ENCODE measurements at places on chromosomes 6 and 20.

DNA sequence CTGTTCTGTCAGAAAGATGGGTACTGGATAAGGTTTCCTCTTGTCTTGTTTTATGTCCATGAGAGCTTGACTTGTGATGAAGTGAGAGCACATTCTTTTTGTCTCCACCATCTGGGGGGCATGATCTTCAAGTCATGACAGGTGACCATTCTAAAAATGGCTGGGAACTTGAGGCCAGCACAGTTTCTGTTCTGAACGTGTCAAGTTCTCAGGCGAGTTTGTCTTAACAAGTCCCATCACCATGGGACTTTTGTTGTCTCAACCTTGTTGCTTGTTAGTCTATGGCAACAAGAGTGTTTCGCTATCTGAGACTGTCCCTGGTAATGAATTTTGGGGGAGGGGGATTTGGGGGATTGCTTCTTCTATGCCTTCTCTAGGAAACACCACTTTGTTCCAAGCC lies 25.6 kb upstream of the ENPP4 start:
- DNase-seq: no peak

GRCh38 chr6:52502306-52503029 lies 74.4 kb downstream of the TRAM2 start:
- DNase-seq: no peak

DNA sequence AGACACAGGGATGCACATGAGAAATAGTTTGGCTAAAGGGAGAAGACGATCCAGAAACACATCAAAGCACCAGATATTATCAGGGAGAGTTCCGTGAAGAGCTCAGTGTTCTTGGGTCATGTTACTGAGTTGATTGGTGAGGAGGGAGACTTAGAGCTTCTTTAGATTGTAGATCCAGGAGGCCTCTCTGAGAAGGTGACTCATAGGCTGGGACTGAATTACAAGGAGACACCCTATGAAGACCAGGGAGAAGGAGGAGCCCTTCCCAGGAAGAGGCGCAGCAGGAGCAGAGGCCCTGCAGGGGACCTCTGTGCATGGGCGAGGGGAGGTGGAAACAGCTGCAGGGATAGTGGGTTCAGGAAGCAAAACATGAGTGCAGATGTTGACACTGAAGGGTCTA lies 196.5 kb downstream of the SLC24A3 start:
- no peak for DNase-seq

DNA sequence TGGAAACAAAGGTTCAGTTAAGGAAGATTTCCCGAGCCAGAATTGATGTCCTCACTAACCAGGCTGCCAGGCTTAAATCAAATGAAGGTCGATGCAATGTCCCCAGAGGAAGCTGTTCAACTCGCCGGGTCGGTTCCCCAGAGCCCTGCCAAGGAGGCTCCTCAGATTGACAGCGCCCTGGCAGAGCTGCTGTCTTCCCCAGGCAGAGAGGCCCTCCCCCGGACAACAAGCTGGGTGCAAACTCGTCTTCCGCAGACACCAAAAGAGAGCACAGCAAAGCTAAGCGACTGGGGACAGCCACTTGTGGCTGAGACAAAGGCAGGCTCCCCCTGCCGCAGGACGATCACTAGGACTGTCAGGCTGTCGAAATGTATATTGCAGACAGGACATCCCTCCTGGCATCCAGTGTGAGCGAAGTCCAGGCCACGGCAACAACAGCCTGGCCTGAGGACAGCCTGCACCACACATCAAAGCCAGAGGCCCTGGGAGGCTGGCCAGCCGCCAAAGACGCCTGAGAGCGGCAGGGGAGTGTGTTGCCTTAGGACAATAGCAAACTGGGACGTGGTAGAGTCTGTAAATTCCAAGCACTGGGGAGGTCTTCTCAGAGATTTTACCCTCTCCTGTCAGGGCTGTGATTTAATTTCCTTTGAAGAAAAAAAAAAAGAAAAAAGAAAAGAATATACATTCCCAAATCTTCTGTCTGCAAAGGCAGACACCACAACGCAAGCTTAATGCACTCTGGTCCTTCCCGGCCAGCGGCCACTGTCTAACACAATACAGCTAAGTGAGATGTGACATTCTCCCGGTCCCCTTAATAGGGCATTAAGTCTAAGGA lies 99.1 kb downstream of the HIVEP2 start:
- DNase-seq: peak; percentile 79

DNA sequence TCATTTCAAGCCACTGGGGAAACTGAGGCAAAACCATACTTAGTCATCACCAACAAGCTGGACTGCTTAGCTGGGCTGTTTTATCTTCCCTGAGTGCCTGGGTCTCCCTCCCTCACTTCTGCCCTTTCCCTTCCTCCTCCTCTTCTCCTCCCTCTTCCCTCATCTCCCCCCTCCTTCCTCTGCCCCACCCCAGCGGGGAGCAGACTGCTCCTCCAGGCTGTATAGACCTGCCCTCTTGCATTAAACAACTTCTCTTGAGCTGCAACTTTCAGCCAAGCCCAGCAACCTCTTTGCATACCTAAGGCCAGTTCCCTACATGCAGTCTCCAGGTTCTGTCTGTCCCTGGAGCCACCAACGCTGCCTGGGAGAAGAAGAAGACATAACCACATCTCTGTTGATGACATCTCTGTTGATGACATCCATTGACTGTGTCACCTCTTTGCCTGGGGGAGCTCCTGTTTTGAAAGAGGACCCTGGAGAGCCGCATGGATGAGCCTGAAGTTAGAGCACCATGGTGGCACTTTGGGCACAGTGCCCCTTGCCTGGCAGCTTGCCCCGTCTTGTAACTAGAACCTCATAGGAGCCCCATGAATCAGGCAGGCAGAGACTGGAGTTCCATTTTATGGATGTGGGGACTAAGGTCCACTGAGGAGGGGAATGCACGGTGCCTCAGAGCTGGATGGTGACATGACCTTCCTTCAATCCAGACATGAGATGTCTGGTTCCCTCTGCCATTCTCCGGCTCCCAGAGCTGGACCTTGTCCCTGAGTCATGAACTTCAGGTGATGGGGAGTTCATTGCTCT lies 7.8 kb upstream of the BPIFB6 start:
- no peak for DNase-seq

GRCh38 chr20:18831830-18832499 lies 18.4 kb downstream of the SCP2D1 start:
- DNase-seq: no peak

DNA sequence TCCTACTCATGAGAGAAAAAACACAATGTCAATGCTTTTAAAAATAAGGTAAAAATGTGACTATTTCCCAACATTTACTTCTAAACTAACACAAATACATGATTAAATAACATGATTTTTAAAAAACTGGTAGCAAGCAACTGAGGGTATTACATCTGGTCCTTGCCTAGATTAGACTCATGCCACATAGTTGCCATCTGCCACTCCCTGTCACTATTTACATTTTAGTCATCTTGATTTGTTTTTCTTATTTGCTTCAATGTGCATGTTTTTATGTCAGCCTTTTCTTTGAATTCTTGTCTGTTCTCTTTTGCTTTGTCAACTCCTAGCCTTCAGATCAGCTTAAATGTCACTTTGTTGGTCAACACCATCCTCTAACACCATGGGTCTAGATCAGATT lies 207.0 kb upstream of the SIM1 start:
- no peak for DNase-seq

DNA sequence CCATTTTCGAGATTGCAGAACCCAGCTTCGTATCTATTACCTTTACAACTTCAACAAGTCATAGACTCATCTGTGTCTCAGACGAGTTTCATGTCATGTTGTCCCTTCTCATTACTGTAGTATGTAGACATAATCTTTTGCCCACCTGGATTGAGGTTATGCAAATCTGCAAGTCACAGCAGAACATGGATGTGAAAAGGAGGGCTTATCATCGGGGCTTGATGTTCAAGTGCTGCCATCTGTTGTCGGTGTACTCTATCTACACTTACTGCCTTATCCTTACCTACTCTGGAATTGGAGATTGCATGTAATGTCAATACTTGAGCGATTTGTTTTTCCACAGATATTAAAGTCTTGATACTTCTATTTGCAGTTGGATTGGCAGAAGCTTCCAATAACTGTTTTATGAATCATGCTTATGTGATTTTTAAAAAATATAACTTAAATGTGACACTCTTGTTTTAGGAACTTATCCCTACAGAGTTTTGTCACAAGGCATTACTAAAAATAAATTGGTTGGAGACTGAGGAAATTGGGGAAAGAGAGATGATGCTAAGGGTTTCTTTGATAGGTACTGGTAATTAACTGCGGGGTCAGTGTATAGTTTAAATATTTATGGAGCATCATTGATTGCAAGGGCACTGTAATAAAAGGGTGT lies 3.0 kb upstream of the GOPC start:
- peak; percentile 50 for DNase-seq

DNA sequence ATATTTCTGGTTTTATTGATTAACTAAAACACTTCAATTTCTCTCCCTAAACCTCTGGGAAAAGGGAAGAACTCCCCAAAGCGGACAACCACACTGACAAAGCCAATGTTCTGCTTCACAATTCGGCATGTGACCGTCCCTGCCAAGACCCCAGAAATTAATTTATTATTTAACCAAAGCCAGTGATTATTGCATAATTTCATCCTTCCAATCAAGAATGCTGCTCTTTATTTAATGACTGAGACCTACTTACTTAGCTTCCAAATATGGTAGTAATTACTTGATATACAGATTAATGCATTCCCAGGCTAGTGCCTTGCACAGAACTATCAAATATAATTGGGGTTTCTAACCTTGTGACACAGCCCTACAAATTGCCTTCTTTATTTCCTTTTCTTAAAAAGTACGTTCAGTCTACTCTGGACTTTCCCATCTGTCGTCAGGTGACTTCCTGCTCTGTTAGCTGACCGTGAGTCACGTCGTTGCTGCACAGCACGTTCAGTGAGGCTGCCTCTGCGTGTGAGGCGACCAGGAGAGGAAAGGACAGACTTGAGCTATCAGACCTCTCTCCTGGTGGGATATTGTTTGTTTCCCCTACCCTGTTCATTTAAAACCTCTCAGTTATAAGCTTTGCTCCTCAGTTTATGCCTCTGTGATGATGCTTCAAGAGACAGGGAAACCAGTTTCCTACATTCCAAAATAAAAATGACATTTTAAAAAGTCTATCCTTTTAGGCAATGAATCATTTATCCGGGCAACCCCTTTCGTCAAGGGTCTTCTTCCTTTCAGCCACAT lies 55.7 kb upstream of the TNFAIP3 start:
- DNase-seq: peak; percentile 17

- DNase-seq: no peak
Observed at GRCh38 chr6:61841958-61842357, 444.1 kb downstream of the KHDRBS2 start.

DNA sequence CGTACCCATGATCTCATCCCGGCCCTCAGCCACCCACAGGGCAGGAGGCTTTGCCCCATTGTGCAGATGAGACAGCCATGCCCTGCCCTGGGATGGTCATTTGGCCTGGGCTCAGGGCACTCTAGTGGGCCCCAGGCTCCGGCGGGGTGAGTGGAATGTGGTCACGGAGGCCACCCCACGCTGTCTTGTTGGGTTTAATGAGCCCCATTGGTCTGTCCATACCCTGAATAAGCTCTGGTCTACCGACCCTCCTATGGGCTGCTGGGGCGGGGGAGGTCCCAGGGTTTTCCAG lies 50.6 kb downstream of the FGD2 start:
- DNase-seq: no peak

DNA sequence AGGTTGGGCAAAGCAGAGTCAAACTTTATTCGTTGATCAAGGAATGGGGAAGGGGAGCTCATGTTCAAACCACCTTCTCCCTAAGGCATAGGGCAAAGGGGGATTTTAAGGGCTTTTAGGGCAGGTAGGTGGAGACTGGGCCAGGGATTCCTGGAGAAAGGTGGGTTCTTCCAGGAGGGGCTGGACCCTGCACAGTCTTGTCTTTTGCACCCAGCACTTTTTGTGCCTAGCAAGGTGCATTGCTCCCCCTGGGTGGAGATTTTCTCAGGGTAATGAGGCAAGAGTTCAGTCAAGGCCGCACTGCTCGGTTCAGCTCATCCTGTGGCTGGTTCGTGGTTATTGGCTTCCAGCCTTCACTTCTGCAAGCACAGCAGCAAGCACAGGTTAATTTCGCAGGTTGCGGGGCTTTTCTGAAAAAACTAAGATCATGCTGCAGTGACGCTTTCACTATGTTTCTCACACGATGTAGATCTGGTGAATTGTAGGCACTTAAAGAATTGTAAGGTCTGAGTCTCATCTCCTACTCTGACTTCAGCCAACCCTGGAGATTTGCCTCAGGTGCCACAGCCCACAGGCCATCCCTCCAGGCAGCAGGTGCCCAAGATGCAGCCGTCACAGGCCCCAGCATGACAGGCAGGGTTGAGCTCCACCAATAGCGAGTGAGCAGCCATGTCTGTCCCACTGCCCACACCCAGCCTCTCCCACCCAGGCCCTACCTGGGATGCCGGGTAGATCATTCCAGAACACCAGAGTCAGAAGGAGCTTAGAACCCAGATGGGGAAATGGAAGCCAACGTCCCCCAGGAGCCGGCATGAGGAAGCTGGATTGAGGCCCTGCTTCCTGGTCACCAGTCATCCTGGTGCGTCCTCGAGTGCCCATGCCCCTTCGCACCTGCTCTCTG lies 37.1 kb downstream of the SUN5 start:
- DNase-seq: no peak

DNA sequence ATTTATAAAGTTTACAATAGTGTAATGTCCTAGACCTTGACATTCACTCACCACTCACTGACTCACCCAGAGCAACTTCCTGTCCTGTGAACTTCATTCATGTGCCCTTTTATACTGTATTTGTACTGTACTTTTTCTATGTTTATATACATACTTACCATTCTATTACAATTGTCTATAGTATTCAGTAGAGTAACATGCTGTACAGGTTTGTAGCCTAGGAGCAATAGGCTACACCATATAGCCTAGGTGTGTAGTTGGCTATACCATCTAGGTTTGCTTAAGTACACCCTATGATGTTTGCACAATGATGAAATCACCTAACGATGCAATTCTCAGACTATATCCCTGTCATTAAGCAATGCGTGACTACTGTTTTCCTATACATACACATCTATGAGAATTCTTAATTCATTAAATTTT lies 17.5 kb downstream of the EDEM2 start:
- no peak for DNase-seq

- DNase-seq: no peak
Observed at GRCh38 chr6:44225579-44226325, 2.4 kb downstream of the SLC29A1 start.

DNA sequence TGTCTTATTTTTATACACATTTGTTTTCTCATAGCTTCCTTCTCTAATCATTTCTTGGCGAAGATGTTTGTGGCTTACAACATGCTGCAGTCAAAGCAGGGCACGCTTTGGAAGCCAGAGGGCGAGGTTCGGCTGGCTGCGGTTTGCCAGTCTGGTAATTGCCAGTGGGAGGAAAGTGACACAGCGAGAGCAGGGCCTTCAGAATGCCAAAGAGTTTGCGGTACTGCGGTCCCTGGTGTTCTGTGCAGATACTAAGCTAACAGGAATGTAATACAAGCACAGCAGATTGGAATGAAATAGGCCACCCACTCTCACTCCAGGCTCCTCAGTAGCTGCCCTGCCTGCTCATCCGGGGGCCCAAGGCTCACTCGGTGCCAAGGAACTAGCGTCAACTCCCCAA lies 58.7 kb upstream of the TGM3 start:
- no peak for DNase-seq

- DNase-seq: no peak
Observed at GRCh38 chr6:56620229-56620868, 22.3 kb downstream of the DST start.
